ENCODE measurements at places on chromosomes 11 and 22. TPM values are rescaled to one million over a fixed set of nuclear protein-coding genes. Genes with fewer than 3 reads are reported as not detected.

TUB gene
- 13.5 TPM for total RNA-seq

TRIM44 gene
- 27.7 TPM for total RNA-seq

ELFN2 gene
- not detected for total RNA-seq

KCNJ1 gene
- total RNA-seq = 1.5 TPM

BCO2 gene
- total RNA-seq = 11.0 TPM

ZC3H12C gene
- 16.7 TPM for total RNA-seq

OR51B4 gene
- total RNA-seq = not detected

MS4A4E gene
- total RNA-seq = 1.7 TPM

SNX32 gene
- 1.5 TPM for total RNA-seq

GTSE1 gene
- 2.2 TPM for total RNA-seq

GRM5 gene
- not detected for total RNA-seq

TSSK2 gene
- not detected for total RNA-seq

ZNF143 gene
- 36.6 TPM for total RNA-seq

RFPL1 gene
- not detected for total RNA-seq

TREH gene
- total RNA-seq = 0.25 TPM

TRIM51 gene
- not detected for total RNA-seq

LSP1 gene
- 32.7 TPM for total RNA-seq

MTFP1 gene
- total RNA-seq = 21.1 TPM

C11orf91 gene
- total RNA-seq = not detected

DCUN1D5 gene
- 37.3 TPM for total RNA-seq

C1QTNF4 gene
- total RNA-seq = 3.4 TPM

TEX12 gene
- not detected for total RNA-seq

GLB1L2 gene
- 2.0 TPM for total RNA-seq

APOBEC3B gene
- total RNA-seq = not detected

CST6 gene
- total RNA-seq = 5.6 TPM

KRTAP5-2 gene
- total RNA-seq = not detected

PDE2A gene
- 57.0 TPM for total RNA-seq

ASRGL1 gene
- 5.6 TPM for total RNA-seq

SLC25A18 gene
- total RNA-seq = 5.9 TPM

TMPRSS4 gene
- total RNA-seq = 20.9 TPM

TYMP gene
- 82.0 TPM for total RNA-seq

CALCB gene
- total RNA-seq = 2.0 TPM

MMP11 gene
- 6.4 TPM for total RNA-seq

TESMIN gene
- total RNA-seq = 8.3 TPM

MPZL3 gene
- 9.1 TPM for total RNA-seq

INS gene
- total RNA-seq = not detected

NCR3LG1 gene
- total RNA-seq = 2.2 TPM

RANGAP1 gene
- 45.7 TPM for total RNA-seq

DDTL gene
- total RNA-seq = not detected

ARHGEF12 gene
- 106 TPM for total RNA-seq

GRIA4 gene
- not detected for total RNA-seq

OR5I1 gene
- total RNA-seq = not detected

OR8G5 gene
- total RNA-seq = not detected

OR8H1 gene
- not detected for total RNA-seq

HBB gene
- total RNA-seq = 591 TPM

SERPING1 gene
- total RNA-seq = 779 TPM

SH3BP1 gene
- total RNA-seq = 34.1 TPM

TBX10 gene
- not detected for total RNA-seq

SHANK3 gene
- 20.4 TPM for total RNA-seq

GRAP2 gene
- 12.3 TPM for total RNA-seq

PAMR1 gene
- 46.7 TPM for total RNA-seq

CCDC116 gene
- total RNA-seq = not detected

SERHL2 gene
- 4.4 TPM for total RNA-seq

OR10D3 gene
- total RNA-seq = not detected

Data from vagina (tissue), 2 donors.